Stimulated activated CD4-positive, alpha-beta T cell treated with anti-CD3 and anti-CD28 coated beads, Interleukin-12 subunit alpha, Interleukin-12 subunit beta, amount 100 ng/mL, for 48 hours (primary cell): ENCODE measurements at places on chromosomes 5 and 9.

- no peak for DNase-seq
These were observed 288.9 kb downstream of the RAB3C start for GRCh38 chr5:58871648-58872242.

GRCh38 chr9:93380410-93381060, 71.0 kb upstream of the FAM120A start:
- no peak for DNase-seq

GRCh38 chr5:126301056-126301455, 122.2 kb upstream of the GRAMD2B start:
- DNase-seq: no peak

GRCh38 chr9:130237076-130237475, 28.5 kb upstream of the HMCN2 start:
- DNase-seq: no peak

DNA sequence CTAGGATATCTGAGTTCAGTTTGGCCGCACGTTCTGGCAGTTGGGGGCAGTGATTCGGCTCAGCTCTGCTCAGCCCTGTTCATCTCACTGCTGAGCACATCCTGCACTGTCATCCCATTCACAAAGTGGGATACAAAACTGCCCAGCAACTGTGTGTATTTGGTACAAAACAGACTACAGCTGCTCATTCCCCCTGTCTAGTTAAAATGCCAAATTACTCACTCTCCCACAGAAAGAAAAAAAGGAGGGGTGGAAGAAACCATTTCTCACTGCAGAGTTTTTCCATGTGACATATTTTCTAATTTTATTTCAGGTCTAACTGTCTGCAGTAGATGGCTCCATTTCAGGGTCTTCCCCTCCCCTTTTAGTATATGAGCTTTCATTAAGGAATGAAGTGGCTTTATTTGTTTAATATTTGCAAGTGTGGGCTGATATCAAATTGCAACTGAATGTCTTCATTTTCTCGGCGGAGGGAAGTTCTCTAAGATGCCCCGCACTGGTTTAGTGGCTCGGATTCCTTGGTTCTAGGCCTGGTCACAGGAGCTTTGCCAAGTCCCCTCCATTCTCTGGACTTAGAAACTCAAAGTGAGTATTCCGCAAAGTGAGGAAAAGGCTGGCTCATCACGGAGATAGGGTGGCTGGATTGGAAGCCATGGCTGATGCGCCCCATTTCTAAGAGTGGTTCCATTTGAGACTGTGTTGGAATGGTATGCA, 14.7 kb downstream of the COL15A1 start:
- no peak for DNase-seq

GRCh38 chr5:138083702-138084101, at the start of gene WNT8A:
WNT8A (plus strand) TSS chr5:138084033; CDS start chr5:138084128, 95 bp downstream.
- no peak for DNase-seq

DNA sequence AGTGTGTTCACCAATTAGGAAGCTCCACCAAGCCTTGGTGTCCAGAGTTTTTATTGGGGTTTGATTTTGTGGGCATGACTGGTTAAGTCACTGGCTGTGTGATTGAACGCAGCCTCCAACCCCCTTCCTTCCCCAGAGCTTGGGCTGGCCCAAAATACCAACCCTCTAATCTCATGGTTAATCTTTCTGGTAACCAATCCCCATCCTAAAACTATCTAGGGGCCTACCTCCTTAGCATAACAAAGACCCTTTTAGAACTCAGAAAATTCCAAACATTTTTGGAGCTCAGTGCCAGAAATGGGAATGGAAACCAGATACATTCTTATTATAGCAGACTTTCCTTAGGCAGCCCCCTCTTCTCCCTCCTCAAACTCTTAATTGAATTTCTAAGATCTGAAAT, 35.9 kb upstream of the HRH2 start:
- DNase-seq: no peak
